ENCODE measurements at places on chromosomes 13 and 19.
A peak's percentile ranks its signal among the peaks of the same experiment; 100 is the strongest.

- no peak for DNase-seq
Observed at GRCh38 chr19:572743-573518, 535 bp downstream of the BSG start.

GRCh38 chr19:51693260-51693659, at the start of gene SPACA6:
TSS of gene SPACA6 (plus strand) at chr19:51693330. CDS start at chr19:51693527, 197 bp downstream.
- DNase-seq = no peak

DNA sequence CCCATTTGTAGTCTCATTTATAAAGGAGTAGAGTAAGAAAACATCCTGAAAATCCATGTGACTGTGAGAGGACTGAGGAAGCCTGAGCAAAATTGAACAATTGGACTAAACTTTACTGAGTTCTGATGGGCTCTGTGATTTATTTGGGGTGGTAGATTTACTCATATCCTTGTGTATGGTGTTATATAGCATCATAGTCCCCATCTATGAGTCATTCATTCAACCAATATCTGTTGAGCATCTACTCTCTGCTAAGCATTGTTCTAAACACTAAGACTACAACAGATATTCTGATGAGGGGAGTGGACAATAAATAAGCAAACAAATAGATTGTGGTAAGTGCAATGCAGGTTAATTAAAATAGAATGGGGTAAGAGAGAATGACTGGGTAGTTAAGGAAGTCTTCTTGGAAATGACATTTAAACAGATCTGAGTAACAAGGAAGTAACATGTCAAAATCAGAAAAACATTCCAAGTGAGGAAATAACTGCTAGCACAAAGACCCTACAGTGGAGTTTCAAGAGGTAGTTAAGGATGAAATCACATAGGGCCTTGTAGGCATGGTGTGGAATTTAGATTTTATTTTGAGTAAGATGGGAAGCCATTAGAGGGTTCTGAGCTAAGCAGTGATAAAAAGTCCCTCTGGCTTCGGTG, 36.3 kb upstream of the MLNR start:
- DNase-seq = no peak

DNA sequence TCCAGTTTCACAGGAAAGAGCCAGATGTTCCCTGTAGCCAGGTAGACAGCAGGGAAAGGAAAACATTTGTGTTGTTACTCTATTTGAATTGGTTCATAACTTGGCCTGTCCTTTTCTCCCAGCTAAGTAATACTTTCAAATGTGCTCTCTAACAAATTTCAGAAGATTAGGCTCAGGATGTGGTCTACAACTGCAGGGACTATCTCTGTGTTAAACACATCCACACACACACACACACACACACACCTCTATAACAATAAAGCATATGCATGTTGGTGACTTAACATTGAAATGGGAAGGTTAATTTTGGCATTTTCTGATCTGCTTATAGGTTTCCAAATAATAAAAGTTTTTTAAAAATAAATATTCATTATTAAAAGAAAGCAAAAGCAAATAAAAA, 316.0 kb upstream of the ARGLU1 start:
- DNase-seq = no peak

GRCh38 chr13:97301382-97302095, 79.4 kb downstream of the MBNL2 start:
- no peak for DNase-seq

GRCh38 chr19:28130066-28130511, 1082.9 kb downstream of the UQCRFS1 start:
- no peak for DNase-seq

GRCh38 chr19:45205810-45206209, 27.2 kb downstream of the BLOC1S3 start:
- no peak for DNase-seq

DNA sequence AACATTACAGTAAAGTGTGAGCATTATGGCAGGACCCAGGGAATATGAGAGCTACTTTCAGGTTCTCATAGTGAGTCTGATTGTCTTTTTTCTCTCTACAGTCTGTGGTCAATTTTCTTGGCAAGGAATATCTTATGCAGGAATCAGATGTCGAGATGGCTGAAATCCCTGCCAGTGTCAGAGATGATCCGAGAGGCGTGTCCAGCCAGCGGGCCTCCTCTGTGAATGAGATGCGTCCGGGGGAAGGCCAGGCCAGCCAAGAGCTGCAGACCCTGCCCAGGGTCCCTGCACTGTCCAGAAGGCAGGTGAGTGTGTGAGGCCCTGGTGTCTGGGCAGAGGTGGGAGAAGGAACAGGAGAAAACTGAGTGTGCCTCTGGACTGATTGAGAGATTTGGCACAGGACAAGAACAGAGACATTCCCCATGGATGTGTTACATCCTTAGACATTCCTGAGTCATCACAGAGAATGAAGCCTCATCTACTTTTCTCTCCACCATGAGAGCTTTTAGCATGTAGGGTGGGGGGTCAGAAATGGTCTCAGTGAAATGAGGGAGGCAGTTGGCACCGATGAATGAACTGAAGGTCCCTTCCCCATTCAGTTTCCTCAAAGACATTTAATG, 27.3 kb upstream of the EDDM13 start:
- DNase-seq = no peak

- no peak for DNase-seq
Observed at GRCh38 chr13:46861959-46862358, 34.9 kb downstream of the HTR2A start.

- no peak for DNase-seq
Observed at GRCh38 chr19:47730521-47730889, 14.8 kb upstream of the NOP53 start.

GRCh38 chr19:29264897-29265296, 51.9 kb upstream of the UQCRFS1 start:
- no peak for DNase-seq

GRCh38 chr13:31850041-31850555, 110.8 kb downstream of the RXFP2 start:
- no peak for DNase-seq

DNA sequence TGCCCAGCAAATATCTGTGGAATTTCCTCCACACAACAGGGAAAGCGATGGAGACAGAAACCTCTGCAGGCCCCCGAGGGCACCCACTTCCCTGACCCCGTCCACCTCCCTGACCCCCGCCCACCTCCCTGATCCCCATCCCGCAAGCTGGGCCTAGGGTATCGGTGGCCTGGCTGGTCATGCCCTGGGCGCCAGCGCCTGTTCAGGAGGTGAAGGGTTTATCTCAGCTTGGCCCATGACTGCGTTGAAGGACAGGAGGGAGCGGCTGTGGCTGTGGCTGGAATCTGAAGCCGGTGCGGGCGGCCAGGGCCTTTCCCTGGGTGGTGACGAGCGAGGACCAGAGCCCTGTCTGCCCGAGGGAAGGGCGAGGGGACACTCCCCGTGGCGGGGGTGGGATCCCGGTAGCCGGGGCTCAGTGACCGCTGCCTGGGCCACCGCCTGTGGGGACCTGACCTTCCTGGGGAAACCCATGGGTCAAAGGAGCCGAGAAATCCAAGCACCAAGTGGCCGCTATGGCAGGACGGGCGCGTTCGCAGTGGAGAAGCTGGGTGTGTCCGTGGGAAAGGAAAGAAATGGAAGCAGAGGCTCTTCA, 20.7 kb downstream of the GAS6 start:
- no peak for DNase-seq

DNA sequence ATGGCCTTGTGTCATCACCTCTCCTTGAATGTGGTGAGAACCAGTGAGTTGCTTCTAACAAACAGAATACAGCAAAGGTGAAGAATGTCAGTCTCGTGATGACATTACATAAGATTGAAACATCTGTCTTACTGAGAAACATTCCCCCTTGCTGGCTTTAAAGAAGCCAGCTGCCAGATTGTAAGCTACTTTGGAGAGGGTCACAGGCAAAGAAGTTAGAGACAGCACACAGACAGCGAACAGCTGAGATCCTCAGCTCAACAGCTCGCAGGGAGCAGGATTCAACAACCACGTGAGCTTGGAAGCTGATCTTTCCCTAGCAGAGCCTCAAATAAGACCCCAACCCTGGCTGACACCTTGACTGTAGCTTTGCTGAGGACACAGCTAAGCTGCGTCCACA, 367.9 kb downstream of the LIG4 start:
- no peak for DNase-seq

GRCh38 chr13:33536601-33537000, 251.0 kb upstream of the STARD13 start:
- DNase-seq = no peak

- no peak for DNase-seq
Observed at GRCh38 chr13:24011266-24011665, 114.0 kb upstream of the C1QTNF9B start.

- no peak for DNase-seq
Observed at GRCh38 chr13:110126391-110126961, 180.5 kb downstream of the COL4A1 start.

- peak; percentile 40 for DNase-seq
Observed at GRCh38 chr19:42281146-42281826, 12.2 kb downstream of the CIC start.

- no peak for DNase-seq
Observed at GRCh38 chr19:45159210-45159970, 1.4 kb downstream of the NKPD1 start.

GRCh38 chr19:15025217-15025616, 24.1 kb upstream of the CASP14 start:
- no peak for DNase-seq

DNA sequence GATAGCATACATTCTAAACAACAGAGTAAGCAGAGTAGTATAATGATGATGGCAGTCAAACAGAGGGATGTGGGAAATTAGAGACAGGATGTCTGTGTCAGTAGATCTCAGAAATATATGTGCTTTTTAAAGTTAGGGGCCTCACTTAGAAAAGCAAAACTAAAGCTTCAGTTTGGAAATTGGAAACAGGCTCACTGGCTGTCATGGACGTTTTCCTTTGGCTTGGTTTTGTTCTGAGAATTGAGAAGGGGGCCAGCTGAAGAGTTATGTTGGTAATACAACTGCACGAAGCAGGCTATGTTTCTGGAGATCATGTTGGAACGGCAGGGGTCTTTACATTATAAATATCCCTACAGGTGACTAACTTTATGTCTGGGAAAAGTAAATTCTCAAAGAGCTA, 261.3 kb downstream of the LMO7 start:
- DNase-seq = no peak

- no peak for DNase-seq
Observed at GRCh38 chr13:19910336-19911072, 47.1 kb upstream of the ZMYM5 start.

GRCh38 chr13:95247171-95247570, 54.1 kb downstream of the ABCC4 start:
- no peak for DNase-seq

- peak; percentile 62 for DNase-seq
Observed at GRCh38 chr19:41575998-41576397, at the start of gene CEACAM21. TSS of gene CEACAM21 (plus strand) at chr19:41576166. CDS start at chr19:41576275, 109 bp downstream.

GRCh38 chr19:15640294-15640903, at the start of gene CYP4F3:
TSS of gene CYP4F3 (plus strand) at chr19:15640897. CDS start at chr19:15641416, 519 bp downstream.
- no peak for DNase-seq

GRCh38 chr19:3618144-3618810, 8.3 kb downstream of the CACTIN start:
- DNase-seq = peak; percentile 70

DNA sequence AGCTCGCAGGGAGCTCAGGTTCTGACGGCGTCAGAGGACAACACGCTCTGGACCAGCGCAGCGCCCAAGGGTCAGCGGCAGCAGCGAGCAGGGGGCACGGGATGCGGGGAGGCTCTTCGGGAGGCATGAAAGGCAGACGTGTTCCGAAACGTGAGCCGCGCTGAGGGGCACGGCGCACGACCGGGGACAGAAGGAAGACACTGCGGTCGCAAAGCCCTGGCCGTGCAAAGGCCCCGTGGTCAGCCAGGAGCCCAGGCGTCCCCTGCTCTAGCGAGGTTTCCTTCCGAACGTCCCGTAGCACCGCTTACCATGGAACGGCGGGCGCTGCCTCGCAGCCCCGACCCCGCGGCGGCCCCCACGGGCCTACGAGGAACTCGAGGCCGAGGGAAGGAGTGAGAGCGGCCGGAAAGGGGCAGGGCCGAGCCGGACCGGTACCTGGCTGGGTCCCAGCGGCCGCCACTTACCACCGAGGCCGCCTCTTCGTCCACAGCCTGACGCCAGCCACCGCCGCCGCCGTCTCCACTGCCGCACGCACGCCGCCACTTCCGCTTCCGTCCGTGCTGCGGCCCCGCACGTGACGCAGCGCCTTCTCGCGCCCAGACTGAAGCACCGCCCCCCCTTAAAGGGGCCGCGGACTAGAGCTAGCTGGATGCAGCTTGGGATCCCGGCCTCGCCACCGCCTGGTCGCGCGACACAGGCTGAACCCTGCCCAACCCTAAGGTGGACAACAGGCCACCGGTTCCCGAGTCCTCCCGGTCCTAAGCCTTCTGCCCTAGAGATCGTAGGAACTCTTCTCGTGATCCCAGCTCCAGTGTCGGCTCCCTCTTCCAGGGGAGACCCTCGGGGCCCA, 9.4 kb downstream of the ABHD17A start:
- DNase-seq = peak; percentile 92

DNA sequence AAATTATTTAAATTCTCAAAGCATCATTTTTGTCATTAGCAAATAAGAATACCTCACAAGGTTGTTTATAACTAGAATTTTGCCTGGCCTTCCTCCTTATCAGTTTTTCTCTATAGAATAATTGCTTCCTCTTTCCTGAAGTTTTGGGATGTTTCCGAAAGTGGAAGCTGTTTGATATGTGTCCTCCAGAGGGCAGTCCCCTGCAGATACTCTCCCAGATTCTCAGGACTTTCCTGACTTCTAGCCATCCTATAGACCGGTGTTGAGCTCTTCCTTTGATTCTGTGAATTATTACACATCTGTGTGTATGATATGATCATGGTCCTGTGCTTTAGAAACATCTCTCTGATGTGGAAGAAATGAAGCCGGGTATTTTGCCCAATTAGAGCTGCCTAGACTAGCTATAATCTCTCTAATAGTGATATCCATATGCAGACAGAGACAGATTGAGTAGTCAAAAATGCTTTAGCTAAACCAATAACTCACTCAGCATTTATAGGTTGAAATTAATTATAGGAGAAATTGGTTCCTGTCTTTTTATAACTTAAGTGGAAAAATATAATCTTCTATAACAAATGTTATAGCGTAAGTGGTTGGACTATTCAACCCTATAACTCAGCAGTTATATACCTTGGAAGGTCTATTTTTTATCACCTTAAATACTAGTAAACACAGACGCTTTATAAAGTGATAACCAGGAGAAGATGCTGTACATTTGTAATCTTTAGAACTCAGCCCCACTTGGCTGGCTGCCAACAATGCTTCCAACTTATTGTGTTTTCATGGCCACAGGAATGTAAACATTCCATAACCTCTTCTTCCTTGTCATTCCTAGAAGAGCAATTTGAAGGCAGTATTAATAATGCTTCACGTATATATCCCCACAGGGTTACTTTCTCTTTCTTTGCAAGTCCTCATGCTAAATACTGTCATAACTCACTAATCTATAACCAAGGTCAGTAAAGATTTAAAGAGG, 201.0 kb upstream of the RXFP2 start:
- DNase-seq = no peak

GRCh38 chr13:110179116-110179856, 127.7 kb downstream of the COL4A1 start:
- DNase-seq = no peak
